ENCODE measurements at places on chromosomes 7 and 10. TPM values are rescaled to one million over a fixed set of nuclear protein-coding genes. Genes with fewer than 3 reads are reported as not detected.

DNA sequence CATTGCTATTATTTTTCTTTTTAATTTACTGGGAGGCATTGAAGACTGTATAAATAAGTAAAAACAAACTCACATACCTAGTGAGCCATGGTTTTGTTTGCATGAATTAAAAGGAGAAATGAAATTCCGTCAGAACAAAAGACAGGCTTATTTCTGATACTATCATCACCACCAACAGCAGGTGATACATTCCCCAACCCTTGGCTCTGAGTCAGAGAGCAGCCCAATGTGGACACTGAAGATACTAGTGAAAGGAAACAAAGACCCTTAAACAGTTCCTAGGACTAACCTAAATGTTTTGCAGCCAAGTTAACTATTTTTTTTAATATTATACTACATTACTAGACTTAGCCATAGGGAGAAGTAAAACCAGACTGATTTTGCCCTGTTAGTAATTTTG is 31.6 kb downstream of the CHRM2 start:
- DNase-seq = no peak
- 0 out of 2 replicates have a peak, but pooled peaks cover 4% of the 10 kb centered on the region for H3K27me3 ChIP-seq
- no peaks in the 10 kb centered on the region for H3K4me1 ChIP-seq

- H3K27ac ChIP-seq = no peak overlapping the region
- H3K4me1 ChIP-seq = peaks cover 18% of the 10 kb centered on the region
- H3K4me3 ChIP-seq = no peak overlapping the region
- no peak for DNase-seq
Observed at GRCh38 chr7:5448378-5449037, 24.9 kb upstream of the TNRC18 start.

GRCh38 chr7:21884496-21884895 is 61.2 kb downstream of the CDCA7L start:
- DNase-seq = no peak
- no peak overlapping the region for H3K4me3 ChIP-seq
- H3K27ac ChIP-seq = no peak overlapping the region

- no peak for DNase-seq
- H3K27ac ChIP-seq = no peak overlapping the region
- H3K27me3 ChIP-seq = peaks cover 15% of the 10 kb centered on the region
- H3K4me1 ChIP-seq = peaks cover 3% of the 10 kb centered on the region
Observed at GRCh38 chr7:128155100-128155740, 85.9 kb upstream of the LEP start.

GRCh38 chr7:98640375-98640774 is 23.3 kb downstream of the NPTX2 start:
- no peaks in the 10 kb centered on the region for H3K27me3 ChIP-seq
- H3K4me3 ChIP-seq = no peak overlapping the region
- DNase-seq = no peak
- H3K4me1 ChIP-seq = peaks cover 12% of the 10 kb centered on the region

GRCh38 chr10:29636178-29636577 is 1.4 kb upstream of the SVIL start:
- peaks cover 23% of the 10 kb centered on the region for H3K4me1 ChIP-seq
- H3K4me3 ChIP-seq = no peak overlapping the region
- no peaks in the 10 kb centered on the region for H3K27me3 ChIP-seq
- DNase-seq = no peak
- H3K36me3 ChIP-seq = no peaks in the 10 kb centered on the region

- H3K27ac ChIP-seq = no peak overlapping the region
- no peaks in the 10 kb centered on the region for H3K27me3 ChIP-seq
- no peak overlapping the region for H3K4me3 ChIP-seq
- no peaks in the 10 kb centered on the region for H3K4me1 ChIP-seq
- no peak for DNase-seq
Observed at GRCh38 chr7:12508554-12508953, 62.0 kb upstream of the SCIN start.

- H3K27ac ChIP-seq = peak overlapping the region; percentile 95
- peak; percentile 57 for DNase-seq
- no peaks in the 10 kb centered on the region for H3K27me3 ChIP-seq
- H3K36me3 ChIP-seq = no peaks in the 10 kb centered on the region
- no peak overlapping the region for H3K4me3 ChIP-seq
- H3K4me1 ChIP-seq = peaks cover 51% of the 10 kb centered on the region
Observed at GRCh38 chr10:62583876-62584615, 209.9 kb downstream of the ZNF365 start.

DNA sequence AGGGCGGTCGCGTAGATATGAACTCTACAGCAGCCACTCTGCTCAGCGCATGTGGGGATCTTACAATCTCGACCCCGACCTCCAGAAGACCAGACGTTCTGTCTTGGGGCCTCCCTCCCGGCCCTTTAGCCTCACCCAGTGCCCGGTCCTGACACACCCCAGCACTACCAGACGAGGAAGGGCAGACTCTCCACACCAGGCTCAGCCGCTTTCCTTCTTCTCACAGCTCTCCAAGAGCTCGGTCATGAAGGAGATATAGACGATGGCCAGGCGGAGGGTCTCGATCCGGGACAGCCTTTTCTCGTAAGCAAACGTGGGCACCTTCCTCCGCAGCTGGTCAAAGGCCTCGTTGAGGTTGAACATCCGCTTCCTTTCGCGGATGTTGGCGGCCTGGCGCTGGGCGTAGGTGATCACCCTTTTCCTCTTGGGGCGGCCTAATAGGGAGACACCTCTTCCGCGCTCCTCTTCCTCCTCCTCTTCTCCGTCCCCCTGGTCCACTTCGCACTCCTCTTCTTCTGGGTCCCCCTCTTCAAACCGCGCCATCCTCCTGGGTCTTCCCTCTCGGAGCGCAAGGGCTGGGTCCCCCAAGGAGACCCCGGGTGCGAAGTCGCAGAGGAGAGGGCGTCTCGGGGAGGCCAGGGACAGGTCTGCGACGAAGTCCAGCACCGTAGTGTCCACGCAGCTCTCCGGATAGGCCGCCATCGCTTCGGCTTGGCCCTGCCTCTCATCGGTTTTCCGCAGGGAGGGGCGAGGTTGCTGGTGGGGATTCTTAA is at the start of gene FERD3L:
Gene FERD3L, minus strand, starts transcription at position 761 of the 773 bp plus-strand sequence. Its CDS starts 59 bp downstream, at position 702.
- no peak within 1 kb of the TSS for H3K27ac ChIP-seq
- H3K4me1 ChIP-seq = no peaks in the 10 kb centered on the region
- H3K27me3 ChIP-seq = no peaks in the 10 kb centered on the region
- H3K36me3 ChIP-seq = no peaks in the 10 kb centered on the region

BMPR1A gene
- total RNA-seq = 36.3 TPM

FGF8 gene
- 123 TPM for total RNA-seq

PLOD3 gene
- total RNA-seq = 59.7 TPM

LRRC61 gene
- not detected for total RNA-seq

POLR2J2 gene
- 1.6 TPM for total RNA-seq

Data from SJCRH30 (cell line).